ENCODE measurements at places on chromosomes 6 and 20. TPM values are rescaled to one million over a fixed set of nuclear protein-coding genes. Genes with fewer than 3 reads are reported as not detected.
A peak's percentile ranks its signal among the peaks of the same experiment; 100 is the strongest.

- no peaks in the 10 kb centered on the region for H3K36me3 ChIP-seq
- H3K27ac ChIP-seq: no peak overlapping the region
- H3K4me1 ChIP-seq: no peaks in the 10 kb centered on the region
Observed at GRCh38 chr6:40376113-40376650, 211.0 kb downstream of the LRFN2 start.

DNA sequence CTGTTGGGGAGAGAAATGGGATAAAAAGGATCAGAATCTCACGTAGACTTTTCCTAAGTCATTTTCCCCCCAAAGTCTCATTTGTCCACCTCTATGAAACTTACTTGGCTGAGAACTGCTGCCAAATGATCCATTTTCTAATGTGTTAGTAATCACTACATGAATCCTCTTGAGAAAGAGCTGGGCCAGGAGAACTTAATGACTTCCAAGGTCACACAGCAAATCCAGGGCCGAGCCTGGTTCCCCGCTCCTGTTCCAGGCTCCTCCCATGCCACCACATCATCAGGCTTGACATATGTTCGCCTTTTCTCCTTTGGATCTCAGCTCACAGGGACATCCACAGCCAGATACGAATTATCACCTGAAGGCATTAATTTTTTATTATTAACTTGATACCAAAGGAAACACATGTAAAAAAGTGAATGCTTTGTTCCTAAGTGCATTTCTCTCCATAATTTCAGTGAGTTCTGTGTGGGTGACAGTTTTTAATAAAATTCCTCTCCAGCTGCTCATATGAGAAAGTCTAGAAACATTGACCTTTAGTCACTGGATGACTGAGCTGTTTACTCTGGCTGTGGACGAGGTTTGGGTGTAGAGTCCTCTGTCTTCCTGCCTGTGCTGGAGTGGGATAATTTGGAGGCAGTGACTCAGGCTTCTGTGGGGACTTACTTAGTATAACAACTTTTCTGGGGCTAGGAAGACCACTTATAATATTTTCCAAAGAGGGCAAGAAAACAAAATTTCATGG lies 276.3 kb downstream of the PAX1 start:
- no peak overlapping the region for H3K27ac ChIP-seq
- no peaks in the 10 kb centered on the region for H3K36me3 ChIP-seq
- no peak for DNase-seq
- no peak overlapping the region for H3K4me3 ChIP-seq

DNA sequence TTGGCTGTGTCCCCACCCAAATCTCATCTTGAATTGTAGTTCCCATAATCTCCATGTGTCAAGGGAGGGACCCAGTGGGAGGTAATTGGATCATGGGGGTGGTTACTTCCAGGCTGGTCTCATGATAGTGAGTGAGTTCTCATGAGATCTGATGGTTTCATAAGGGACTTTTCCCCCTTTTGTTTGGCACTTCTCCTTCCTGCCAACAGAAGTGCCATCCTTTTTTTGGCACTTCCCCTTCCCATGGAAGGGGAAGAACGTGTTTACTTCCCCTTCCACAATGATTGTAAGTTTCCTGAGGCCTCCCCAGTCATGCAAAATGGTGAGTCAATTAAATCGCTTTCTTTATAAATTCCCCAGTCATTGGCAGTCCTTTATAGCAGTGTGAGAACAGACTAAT lies 18.0 kb upstream of the PI3 start:
- H3K27me3 ChIP-seq: no peaks in the 10 kb centered on the region
- DNase-seq: no peak
- H3K4me1 ChIP-seq: no peaks in the 10 kb centered on the region
- H3K4me3 ChIP-seq: no peak overlapping the region

HLA-DRB1 gene
- not detected for polyA plus RNA-seq

- no peaks in the 10 kb centered on the region for H3K27me3 ChIP-seq
- H3K27ac ChIP-seq: peak overlapping the region; percentile 55
- DNase-seq: peak; percentile 74
- H3K36me3 ChIP-seq: no peaks in the 10 kb centered on the region
- peaks cover 45% of the 10 kb centered on the region for H3K4me1 ChIP-seq
- H3K4me3 ChIP-seq: no peak overlapping the region
Observed at GRCh38 chr6:143802833-143803565, 40.1 kb upstream of the LTV1 start.
